Body of pancreas (tissue), 4 donors: ENCODE measurements at places on chromosomes 13 and 19.

GRCh38 chr13:31860002-31860401 lies 120.7 kb downstream of the RXFP2 start:
- DNase-seq, result no peak

GRCh38 chr13:20702915-20703779 lies at the start of gene IL17D:
Gene IL17D, plus strand, starts transcription at chr13:20703699. Its CDS starts 303 bp downstream, at chr13:20704002.
- peak; percentile 32 for DNase-seq

GRCh38 chr13:99500839-99501183 lies 461 bp upstream of the TM9SF2 start:
- DNase-seq, result no peak

- no peak for DNase-seq
Observed at GRCh38 chr19:14418856-14419105, 360 bp downstream of the DDX39A start.

GRCh38 chr13:110913322-110914080 lies 1.4 kb downstream of the ANKRD10 start:
- peak; percentile 51 for DNase-seq

GRCh38 chr13:109243311-109243951 lies 543.0 kb downstream of the IRS2 start:
- peak; percentile 9 for DNase-seq

GRCh38 chr13:98405107-98405571 lies 171.8 kb downstream of the STK24 start:
- peak; percentile 41 for DNase-seq

GRCh38 chr19:30810726-30811125 lies 438.5 kb downstream of the ZNF536 start:
- no peak for DNase-seq

DNA sequence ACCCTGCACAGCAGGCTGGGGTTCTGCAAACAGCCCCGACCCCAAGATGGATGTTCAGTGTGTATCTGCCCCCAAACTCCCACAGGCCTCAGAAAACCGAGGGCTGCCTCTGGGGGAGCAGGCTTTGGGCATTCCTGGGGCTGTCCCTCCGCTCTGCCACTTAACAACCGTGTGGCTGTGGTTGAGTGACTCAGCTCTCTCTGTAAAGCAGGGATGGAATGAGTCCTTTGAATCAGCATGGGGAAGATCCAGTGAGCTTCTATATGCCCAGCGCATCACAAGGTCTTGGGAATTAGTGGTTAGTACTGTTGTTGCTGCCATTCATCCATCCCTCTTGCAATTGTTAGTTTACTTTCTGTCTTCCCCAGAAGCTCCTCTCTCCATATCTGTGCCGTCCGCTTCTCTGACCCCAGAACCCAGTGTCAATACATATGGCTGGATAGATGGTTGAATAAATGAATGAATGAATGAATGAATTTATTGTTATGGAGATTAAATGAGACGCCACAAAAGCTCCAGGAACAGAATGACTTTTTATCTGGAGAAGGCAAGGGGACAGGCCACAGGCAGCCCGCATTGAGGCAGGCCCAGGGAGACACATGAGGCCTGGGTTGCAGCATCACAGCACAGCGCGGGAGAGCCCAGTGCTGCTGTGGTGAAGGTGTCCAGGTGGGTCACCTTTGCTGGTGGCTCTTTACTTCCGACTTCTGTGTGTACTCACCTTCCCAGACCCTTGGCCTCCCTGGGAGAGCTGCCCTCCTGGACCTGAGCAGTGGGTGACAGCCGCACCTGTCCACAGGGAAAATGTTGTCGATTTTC lies 89.2 kb downstream of the RGCC start:
- no peak for DNase-seq

DNA sequence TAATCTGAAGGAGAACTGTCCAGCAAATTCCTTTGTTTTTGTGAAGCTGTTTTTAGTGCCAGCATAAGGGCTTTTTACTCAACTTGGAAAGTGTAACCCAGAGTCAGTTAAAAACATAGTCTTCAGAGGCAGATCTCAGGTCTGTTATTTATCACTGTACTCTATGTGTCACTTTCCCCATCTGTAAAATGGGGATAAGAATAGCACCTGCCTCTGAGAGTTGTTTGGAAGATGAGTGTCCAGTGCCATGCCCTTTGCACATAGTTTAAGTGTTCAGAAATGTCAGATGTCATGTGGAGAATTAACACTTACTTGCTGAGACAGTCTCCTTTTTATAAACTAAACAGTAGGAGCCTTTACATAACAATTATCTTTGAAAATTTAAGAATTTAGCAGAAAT lies 27.9 kb downstream of the USPL1 start:
- DNase-seq, result no peak

GRCh38 chr19:37403403-37403802 lies 32.5 kb downstream of the ZNF527 start:
- DNase-seq, result no peak

GRCh38 chr19:13526552-13526951 lies 20.3 kb upstream of the CACNA1A start:
- no peak for DNase-seq
